Stimulated activated naive CD4-positive, alpha-beta T cell treated with Interleukin-2 at 50 U/mL for 16 hours (primary cell): ENCODE measurements at places on chromosomes 6 and 20.
A peak's percentile ranks its signal among the peaks of the same experiment; 100 is the strongest.

- no peak for DNase-seq
These were observed 1.4 kb downstream of the PHACTR3 start for GRCh38 chr20:59605601-59606364.

- DNase-seq: no peak
These were observed 39.5 kb downstream of the PIGU start for GRCh38 chr20:34637245-34638038.

DNA sequence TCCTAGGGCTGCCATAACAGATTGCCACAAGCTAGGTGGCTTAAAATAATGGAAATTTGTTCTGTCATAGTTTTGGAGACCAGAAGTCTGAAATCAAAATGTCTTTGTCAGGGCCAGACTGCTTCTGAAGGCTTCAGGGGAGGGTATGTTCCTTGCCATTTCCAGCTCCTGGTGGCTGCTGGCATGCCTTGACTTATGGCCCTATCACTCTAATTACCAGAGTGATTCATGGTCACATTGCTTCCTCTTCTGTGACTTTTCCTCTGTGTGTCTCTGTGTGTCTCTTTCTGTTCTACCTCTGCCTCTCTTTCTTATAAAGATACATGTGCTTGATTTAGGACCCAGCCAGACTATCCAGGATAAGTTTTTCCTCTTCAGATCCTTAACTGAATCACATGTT, 635.2 kb upstream of the IMPG1 start:
- no peak for DNase-seq

DNA sequence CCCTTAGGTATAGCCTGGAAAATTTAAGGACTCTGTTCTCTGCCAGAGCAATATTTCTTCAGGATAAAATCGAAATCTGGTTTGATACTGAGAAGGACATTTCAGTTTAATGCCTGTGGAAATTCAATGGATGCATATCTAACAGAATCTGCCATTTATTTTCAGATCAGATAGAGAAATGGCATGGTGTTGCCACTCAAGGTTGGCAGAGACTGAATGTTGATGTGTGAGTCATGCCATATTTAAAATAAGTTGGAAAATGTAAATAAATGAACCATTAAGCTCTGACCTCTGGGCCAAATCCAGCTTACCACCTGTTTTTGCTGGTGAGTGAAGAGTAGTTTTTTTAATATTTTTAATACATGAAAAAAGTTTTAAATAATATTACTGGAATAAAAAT, 594.6 kb downstream of the DOK5 start:
- no peak for DNase-seq

DNA sequence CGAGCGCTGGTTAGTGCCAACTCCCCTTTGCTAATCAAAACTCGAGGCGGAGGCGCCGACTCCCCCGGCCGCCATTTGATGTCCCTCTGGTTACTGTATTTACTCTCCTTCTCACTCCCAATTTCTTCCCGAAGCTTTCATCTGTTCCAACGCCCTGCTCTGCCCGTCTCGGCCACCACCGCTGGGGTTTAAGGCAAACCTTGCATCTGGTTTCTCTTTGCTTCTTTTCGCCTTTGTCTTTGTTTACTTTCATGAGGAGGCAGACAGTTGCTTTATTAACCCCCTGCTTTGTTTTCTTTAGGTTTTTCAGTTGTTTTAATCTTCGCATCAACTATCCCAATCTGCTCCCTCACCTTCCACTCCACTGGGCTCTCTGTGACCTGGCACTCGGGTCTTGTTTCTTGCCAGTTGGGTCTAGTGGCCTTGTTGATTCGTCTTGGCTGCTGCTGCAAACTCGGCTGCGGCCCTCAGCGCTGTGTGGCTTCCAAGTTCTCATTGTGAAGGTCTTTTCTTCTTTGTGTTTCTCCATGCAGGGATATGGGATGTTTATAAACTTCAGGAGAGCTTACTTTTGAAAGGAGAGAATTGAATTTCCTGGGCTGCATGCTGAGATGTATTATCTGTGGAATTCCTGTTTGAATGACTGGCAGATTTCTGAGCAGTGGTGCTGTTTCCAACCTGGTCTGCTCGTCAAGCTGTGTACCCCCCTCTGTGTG, 155.1 kb downstream of the CDC5L start:
- DNase-seq: no peak

GRCh38 chr6:137581019-137581707, 87.0 kb upstream of the OLIG3 start:
- DNase-seq: no peak

GRCh38 chr20:61370841-61371303, 118.8 kb downstream of the CDH4 start:
- DNase-seq: no peak

GRCh38 chr6:31214516-31214915, 44.0 kb upstream of the POU5F1 start:
- no peak for DNase-seq

- DNase-seq: no peak
These were observed 56.6 kb upstream of the TBC1D7 start for GRCh38 chr6:13384966-13385365.

- no peak for DNase-seq
These were observed 21.7 kb upstream of the MMS22L start for GRCh38 chr6:97304701-97305100.

DNA sequence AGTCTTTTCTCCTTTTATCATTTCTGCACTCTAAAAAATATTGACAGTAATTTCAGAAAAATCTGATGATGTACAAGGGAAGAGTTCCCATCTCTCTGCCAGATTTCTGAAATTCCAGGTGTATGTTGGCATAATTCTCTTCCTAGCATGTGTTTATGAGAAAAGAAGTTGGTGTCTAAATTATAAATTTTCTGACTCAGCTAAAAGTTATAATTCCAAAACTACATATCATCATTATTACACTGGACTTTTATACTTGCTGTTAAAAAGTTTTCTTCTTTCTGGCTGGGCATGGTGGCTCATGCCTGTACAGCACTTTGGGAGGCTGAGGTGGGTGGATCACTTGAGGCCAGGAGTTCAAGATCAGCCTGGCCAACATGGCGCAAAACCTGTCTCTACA, 135.7 kb upstream of the SAMD5 start:
- no peak for DNase-seq

DNA sequence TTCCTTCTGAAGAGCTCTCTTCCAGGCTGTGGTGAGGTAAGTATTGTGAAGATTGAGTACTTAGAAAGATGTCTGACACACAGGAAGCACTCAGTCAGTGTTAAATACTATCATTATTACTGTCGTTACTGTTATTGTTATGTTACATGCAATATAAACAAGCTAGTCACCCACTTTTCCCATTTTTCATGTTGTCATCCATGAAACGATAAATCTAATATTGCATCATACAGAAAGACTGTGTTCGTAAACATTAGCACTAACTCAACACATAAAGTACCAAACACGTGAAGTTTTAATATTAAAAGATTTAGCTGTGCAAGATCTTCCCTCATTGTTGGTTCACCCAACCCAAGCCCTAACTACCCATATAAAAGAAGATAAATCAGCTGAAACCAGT, 109.2 kb upstream of the NRSN1 start:
- DNase-seq: no peak

GRCh38 chr20:40463171-40463570, 225.9 kb downstream of the MAFB start:
- DNase-seq: no peak

DNA sequence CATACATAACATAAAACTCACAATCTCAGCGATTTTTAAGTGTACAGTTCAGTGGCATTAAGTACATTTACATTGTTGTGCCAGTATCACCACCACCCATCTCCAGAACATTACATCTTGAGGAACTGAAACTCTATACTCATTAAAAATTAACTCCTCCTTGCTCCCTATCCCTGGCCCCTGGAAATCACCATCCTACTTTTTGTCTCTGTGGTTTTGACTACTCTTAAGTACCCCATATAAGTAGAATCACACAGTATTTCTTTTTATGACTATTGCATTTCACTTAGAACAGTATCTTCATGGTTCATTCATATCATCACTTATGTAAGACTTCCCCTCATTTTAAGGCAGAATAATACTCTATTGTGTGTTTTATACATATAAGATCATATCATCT, 1108.1 kb downstream of the GRIK2 start:
- DNase-seq: no peak

- DNase-seq: no peak
These were observed 28.4 kb downstream of the TGM2 start for GRCh38 chr20:38136421-38137245.

- no peak for DNase-seq
These were observed 161.4 kb upstream of the PMEPA1 start for GRCh38 chr20:57871237-57871632.

DNA sequence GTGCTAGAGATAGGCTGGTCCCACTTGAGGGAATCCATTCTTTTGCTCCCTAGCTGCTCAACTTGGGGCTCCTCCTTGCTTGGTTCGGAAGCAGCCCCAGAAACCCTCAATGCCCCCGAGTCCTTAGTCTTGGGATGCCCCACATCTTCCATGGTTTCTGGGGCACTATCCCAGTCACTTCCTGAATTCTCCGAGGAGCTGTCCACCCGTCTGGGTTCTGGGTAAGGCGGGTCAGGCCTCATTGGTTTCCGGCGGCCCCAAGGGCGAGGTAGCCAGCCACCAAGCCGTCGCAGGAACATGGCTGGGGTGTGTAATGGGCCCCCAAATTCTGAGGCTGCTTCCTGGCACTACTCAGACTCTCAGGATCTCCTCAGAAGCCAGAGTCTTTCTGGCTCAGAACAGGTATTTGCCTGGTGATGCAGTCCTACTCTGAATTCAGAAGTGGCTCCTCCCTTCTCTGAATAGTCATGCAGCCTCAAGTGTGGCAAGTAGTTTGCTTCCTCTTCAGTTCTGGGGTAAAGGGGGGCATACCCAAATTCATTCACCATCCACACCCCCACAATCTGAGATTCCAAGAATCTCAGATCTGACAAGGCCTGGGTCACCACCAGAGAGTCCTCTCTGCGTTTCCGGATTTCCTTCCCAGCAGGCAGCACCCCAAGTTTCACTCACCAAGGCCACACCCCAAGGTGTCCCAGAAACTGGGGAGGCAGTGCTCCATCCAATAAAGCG, 763 bp downstream of the C6orf47 start:
- DNase-seq: no peak

- no peak for DNase-seq
These were observed 689 bp upstream of the BLOC1S5 start for GRCh38 chr6:8064638-8065518.

GRCh38 chr6:126204598-126204997, 135.3 kb upstream of the CENPW start:
- DNase-seq: no peak

- no peak for DNase-seq
These were observed 849.5 kb downstream of the MAFB start for GRCh38 chr20:39839399-39840119.

DNA sequence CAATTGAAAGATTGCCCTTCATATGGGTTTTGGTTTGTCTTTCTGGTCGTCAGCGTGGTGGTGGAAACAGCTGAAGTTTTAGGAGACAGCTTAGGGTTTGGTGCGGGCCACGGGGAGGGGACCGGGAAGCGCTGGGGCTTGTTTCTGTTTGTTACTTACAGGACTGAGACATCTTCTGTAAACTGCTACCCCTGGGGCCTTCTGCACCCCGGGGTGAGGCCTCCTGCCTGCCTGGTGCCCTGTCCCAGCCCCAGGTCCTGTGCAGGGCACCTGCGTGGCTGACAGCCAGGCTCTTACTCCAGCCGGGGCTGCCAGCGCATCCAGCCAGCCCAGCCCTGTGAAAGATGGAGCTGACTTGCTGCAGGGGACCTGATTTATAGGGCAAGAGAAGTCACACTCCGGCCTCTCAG, 22.8 kb downstream of the NPEPL1 start:
- no peak for DNase-seq

GRCh38 chr6:167956983-167957492, 40.4 kb upstream of the KIF25 start:
- no peak for DNase-seq

GRCh38 chr6:135383301-135383700, 114.2 kb downstream of the AHI1 start:
- no peak for DNase-seq

DNA sequence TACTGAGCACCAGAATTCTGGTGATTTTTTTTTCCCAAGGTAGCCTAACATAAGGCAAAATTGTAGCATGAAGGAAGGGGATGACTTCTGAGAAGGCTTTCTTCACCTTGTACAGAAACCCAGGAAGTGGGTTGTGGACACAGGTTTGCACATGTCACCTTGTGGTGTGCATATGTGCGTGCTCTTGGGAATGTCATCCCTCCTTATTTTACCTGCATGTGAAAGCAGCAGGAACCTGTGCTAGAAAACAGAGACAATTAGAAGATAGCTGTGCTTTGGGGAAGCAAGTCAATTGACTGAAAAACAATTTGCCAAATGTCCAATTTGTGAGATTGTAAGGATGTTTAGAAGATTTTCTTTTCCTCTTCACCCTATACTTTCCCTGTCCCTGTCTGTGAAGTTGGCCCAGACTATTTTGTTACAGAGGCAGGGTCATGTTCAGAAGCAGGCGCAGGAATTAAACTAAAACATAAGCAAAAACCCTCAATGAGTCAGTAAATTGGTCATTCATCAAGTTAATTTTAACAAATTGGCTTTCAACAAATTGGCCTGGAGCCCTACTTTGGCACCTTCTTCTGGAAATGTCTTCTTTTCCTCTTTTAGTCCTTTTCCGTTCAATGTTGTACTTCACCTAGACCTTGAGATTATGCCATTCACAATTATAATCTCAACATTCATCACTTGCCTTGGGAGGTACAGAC, 261.2 kb downstream of the ADGB start:
- DNase-seq: no peak

GRCh38 chr20:35093267-35093884, 769 bp upstream of the TRPC4AP start:
- DNase-seq: peak; percentile 17

GRCh38 chr6:53672237-53672636, 6.7 kb upstream of the KLHL31 start:
- DNase-seq: no peak

DNA sequence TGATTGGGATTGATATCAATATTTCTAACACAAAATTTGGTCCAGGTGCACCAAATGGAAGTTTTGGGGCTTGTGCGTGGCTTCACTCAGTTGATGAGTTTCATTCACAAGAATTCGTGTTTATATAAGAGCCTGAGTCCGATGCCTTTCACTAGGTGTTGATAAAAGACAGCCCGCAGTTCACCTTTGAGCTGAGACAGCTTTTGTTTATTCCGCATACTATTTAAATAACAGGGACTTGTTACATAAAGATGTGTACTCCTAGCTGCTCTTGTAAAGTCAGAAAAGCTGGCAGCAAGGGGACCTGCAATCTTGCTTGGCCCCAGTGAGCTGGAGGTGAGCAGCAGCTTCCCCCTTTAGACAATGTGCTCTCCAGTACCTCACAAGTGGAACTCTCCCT, 19.0 kb upstream of the NRN1 start:
- DNase-seq: no peak

GRCh38 chr6:34378470-34378869, 14.0 kb downstream of the NUDT3 start:
- no peak for DNase-seq
